ENCODE measurements at places on chromosomes 2 and 18. TPM values are rescaled to one million over a fixed set of nuclear protein-coding genes. Genes with fewer than 3 reads are reported as not detected.
A peak's percentile ranks its signal among the peaks of the same experiment; 100 is the strongest.

- H3K27me3 ChIP-seq: no peaks in the 10 kb centered on the region
- H3K4me3 ChIP-seq: no peak overlapping the region
- no peak overlapping the region for H3K27ac ChIP-seq
- no peaks in the 10 kb centered on the region for H3K36me3 ChIP-seq
- H3K4me1 ChIP-seq: no peaks in the 10 kb centered on the region
Observed at GRCh38 chr2:122135021-122135937, 379.8 kb downstream of the TSN start.

GRCh38 chr2:127516041-127516762 is 10.1 kb downstream of the IWS1 start:
- no peak overlapping the region for H3K4me3 ChIP-seq
- DNase-seq: no peak
- no peak overlapping the region for H3K27ac ChIP-seq
- H3K27me3 ChIP-seq: no peaks in the 10 kb centered on the region
- peaks cover 16% of the 10 kb centered on the region for H3K36me3 ChIP-seq
- peaks cover 23% of the 10 kb centered on the region for H3K4me1 ChIP-seq

DNA sequence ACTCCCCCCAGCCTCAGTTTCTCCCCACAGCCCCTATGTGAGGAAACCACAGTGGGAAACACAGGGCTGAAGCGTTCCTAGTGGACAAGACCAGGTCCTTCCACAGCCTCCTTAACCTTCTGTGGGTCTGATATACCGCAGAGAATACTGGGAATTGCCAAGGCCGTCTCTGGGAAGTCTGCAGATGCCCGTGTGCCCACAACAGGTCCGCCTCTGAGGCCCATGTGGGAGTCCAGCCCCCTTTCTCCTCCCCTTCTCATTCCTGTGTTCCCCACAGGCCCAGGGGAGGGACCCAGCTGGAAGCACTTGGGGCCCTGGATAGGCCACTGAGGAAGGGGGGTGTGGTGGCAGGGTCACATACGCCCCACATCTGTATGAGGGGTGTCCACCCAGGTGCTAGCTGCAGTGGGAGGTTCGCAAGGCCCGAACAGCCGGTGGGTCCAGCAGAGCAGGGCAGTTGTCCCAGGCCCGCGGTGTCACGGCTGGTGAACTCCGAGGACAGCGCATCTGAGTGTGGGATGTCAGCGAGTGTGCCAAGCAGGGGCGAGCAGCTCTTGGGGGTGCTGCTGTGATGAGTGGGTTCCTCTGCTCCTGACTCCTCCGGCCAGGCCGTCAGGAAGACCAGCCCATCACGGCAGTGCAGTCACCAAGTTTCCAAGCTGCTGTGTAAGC is 2.4 kb upstream of the KCNIP3 start:
- peaks cover 7% of the 10 kb centered on the region for H3K4me1 ChIP-seq
- no peak overlapping the region for H3K27ac ChIP-seq
- no peaks in the 10 kb centered on the region for H3K27me3 ChIP-seq
- no peaks in the 10 kb centered on the region for H3K36me3 ChIP-seq
- no peak overlapping the region for H3K4me3 ChIP-seq

GRCh38 chr18:37491526-37491925 is 74.1 kb downstream of the CELF4 start:
- no peak overlapping the region for H3K4me3 ChIP-seq
- H3K27ac ChIP-seq: no peak overlapping the region
- no peaks in the 10 kb centered on the region for H3K36me3 ChIP-seq
- no peaks in the 10 kb centered on the region for H3K27me3 ChIP-seq

DNA sequence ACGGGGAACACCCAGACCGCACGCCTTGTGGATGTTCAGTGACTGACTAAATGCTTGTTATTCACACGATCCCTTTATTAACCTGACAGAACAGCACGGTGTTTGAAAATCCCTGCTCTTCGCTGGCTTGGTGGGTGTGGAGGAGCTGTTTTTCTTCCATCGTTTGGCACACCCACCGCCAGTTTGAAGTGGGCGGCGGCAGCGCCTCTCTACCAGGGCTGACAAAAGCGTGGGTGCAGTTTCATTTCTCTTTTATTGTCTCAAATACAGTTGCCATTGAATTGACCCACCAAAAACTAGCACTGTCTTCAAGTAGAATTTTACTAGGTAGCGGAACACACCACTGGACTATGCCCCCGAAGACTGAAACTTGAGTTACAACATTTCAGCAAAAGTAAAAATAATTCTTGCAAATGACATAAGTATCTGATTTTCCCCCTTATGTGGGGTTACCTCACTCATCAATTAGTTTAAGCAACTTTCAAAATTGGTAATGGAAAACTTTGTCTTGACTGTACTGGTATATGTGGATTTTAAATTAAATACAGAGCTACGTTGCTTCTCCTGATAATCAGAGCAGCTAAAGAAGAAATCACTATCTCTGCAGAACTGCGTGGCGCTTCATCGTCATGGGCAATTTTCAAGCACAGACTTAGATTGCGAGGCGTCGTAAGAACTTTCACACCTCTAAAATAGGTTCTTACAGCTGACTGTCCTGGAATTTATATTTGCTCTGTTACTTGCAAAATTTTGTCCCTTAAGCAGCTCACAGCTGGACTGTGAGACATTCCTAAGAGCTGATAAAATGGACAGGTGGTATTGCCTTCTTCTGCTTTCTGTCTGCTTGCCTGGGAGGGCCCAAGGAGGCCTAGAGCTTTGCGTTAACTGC is 60.9 kb downstream of the LDLRAD4 start:
- no peak for DNase-seq
- H3K36me3 ChIP-seq: no peaks in the 10 kb centered on the region
- no peak overlapping the region for H3K4me3 ChIP-seq
- H3K27me3 ChIP-seq: no peaks in the 10 kb centered on the region
- no peak overlapping the region for H3K27ac ChIP-seq

- no peak overlapping the region for H3K27ac ChIP-seq
- H3K27me3 ChIP-seq: no peaks in the 10 kb centered on the region
- no peaks in the 10 kb centered on the region for H3K36me3 ChIP-seq
Observed at GRCh38 chr18:79374408-79375171, 21.1 kb upstream of the NFATC1 start.

DNA sequence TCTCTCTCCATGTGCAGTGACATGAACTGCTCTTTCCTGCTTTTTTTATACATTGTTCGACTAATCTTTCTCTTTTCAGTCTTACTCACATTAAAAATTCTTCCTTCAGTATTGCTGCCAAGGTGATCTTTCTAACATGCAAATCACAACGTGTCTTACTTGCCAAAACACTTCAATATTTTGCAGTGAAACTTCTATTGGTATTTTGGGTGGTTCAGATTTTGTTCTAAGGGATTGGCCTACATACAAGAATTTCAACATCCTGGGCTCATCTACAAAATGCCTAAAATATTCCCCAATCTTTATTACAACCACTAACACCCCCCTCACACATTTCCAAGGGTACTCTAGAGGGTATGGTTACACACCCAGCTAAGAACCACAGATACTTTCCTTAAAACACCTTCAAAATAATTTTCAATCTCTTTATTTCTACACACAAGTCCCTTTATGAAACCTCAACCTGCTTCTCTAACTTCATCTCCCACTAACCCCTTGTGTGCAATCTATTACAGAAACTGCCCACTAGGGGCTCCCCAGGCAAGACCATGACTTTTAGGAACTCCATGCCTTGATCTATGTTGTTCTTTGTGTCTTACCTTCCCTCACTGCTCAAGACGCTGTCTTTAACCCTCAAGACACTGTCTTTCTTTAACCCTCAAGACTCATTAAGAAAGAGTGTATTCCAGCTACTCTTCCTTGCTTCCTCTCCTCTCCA is 50.9 kb downstream of the COL3A1 start:
- peaks cover 25% of the 10 kb centered on the region for H3K4me1 ChIP-seq
- no peaks in the 10 kb centered on the region for H3K36me3 ChIP-seq
- H3K27me3 ChIP-seq: no peaks in the 10 kb centered on the region
- peak overlapping the region; percentile 46 for H3K27ac ChIP-seq

- no peak overlapping the region for H3K27ac ChIP-seq
- no peaks in the 10 kb centered on the region for H3K36me3 ChIP-seq
- no peaks in the 10 kb centered on the region for H3K4me1 ChIP-seq
- DNase-seq: no peak
Observed at GRCh38 chr2:11075221-11075620, 80.0 kb upstream of the SLC66A3 start.

DNA sequence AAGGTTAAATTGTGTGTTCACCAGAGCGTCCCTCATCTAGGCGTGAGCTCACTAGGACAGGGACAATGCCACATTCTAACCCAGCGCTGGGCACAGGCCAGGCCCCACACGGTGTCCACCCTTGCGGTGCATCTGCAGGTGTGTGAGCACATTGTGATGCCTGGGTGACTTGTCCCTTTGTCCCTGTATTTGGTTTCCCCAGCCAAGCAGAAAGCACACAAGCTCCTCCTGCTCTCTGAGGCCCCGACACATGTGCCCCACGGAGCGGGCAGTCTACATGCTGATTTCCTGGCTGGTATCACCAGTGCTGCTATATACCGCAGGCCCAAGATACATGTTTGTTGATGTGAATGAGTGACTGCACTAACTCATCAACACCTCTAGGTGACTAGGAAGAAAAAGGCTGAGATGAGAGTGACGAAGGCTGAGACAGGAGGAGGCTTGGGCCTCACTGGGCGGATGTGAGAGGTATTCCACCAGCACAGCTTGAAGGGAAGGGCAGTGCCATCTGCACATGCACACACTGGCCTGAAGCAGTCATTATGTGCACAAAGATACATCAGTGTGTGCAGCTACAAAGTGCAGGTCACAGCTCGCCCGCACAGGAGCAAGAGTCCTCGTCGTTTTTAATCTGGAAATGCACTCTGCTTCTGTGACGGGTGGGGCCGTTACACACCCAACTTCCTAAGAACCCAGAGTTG is 205.9 kb downstream of the EIPR1 start:
- no peak overlapping the region for H3K27ac ChIP-seq
- H3K27me3 ChIP-seq: no peaks in the 10 kb centered on the region
- H3K4me3 ChIP-seq: no peak overlapping the region
- H3K4me1 ChIP-seq: peaks cover 9% of the 10 kb centered on the region
- no peak for DNase-seq

DNA sequence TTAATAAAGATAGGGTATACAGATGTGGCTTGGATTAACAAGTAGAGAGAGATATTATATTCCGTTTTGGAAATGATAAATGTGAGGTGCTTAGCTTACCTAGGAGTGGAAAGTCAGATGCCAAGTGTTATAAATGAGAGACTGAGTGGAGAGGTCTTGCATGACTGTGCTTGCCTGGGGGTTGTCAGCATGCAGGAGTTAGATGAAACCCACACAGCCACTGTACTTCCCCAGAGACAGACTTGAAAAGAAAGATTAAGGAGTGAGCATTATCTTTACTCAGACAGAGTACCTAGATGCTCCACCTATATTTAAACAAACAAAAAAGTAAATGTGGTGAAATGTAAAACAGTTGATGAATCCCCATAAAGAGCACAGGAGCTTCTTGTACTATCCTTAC is 482.7 kb downstream of the RIT2 start:
- H3K27ac ChIP-seq: no peak overlapping the region
- no peaks in the 10 kb centered on the region for H3K4me1 ChIP-seq
- H3K4me3 ChIP-seq: no peak overlapping the region
- H3K27me3 ChIP-seq: no peaks in the 10 kb centered on the region
- DNase-seq: no peak

- no peaks in the 10 kb centered on the region for H3K4me1 ChIP-seq
- no peak overlapping the region for H3K4me3 ChIP-seq
- H3K36me3 ChIP-seq: no peaks in the 10 kb centered on the region
- H3K27me3 ChIP-seq: no peaks in the 10 kb centered on the region
- no peak for DNase-seq
Observed at GRCh38 chr2:24410976-24411375, 50.6 kb upstream of the ITSN2 start.

GRCh38 chr2:18046558-18047212 is 168.2 kb downstream of the KCNS3 start:
- no peak for DNase-seq
- H3K4me3 ChIP-seq: no peak overlapping the region
- no peaks in the 10 kb centered on the region for H3K27me3 ChIP-seq
- H3K36me3 ChIP-seq: no peaks in the 10 kb centered on the region
- peaks cover 19% of the 10 kb centered on the region for H3K4me1 ChIP-seq
- no peak overlapping the region for H3K27ac ChIP-seq

DNA sequence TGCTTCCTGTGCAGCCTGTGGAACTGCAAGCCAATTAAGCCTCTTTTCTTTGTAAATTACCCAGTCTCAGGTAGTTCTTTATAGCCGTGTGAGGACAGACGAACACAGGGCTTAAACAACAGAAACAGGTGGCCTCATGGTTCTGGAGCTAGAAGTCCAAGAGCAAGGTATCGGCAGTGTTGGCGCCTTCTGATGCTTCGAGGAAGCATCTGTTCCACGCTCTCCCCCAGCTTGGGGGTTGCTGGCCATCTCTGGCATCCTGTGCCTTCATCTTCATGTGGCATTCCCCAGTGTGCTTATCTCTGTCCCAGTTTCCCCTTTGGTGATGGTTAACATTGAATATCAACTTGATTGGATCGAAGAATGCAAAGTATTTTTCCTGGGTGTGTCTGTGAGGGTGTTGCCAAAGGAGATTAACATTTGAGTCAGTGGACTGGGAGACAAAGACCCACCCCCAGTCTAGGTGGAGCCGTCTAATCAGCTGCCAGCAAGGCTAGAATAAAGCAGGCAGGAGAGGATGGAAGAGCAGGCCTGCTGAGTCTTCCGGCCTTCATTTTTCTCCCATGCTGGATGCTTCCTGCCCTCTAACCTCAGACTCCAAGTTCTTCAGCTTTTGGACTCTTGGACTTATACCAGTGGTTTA is 287.6 kb downstream of the PHLPP1 start:
- no peak for DNase-seq
- H3K4me3 ChIP-seq: no peak overlapping the region
- H3K27me3 ChIP-seq: no peaks in the 10 kb centered on the region
- no peaks in the 10 kb centered on the region for H3K36me3 ChIP-seq
- peaks cover 6% of the 10 kb centered on the region for H3K4me1 ChIP-seq
- no peak overlapping the region for H3K27ac ChIP-seq

DNA sequence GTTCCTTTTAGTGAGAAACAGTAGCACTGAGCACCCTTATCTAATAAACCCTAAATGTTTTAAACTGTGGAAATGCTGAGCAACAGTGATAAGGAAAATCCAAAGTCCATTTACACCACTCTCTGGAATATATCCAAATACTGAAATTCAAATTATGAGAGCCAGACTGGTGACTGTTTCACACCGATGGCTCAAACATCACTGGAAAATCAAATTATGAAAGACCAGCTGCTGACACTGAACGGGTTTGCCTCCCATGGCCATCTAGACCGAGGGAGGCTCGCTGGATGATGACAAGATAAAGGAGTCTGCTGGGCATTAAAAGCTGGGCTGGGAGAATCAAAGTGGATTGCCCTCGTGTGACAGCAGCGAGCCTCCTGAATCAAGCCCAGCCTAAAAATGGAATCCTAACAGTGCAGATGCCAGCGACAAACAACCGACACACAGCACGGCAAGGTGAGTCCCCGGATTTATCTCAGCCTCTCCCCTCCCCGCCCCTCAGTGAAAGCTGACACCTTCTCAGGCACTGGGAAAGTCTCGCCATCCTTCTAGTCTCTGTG is 30.3 kb downstream of the SERPINE2 start:
- no peak overlapping the region for H3K27ac ChIP-seq
- DNase-seq: no peak
- no peak overlapping the region for H3K4me3 ChIP-seq
- H3K4me1 ChIP-seq: no peaks in the 10 kb centered on the region

CHRND gene
- total RNA-seq: not detected

CRYGC gene
- not detected for total RNA-seq

VPS4B gene
- total RNA-seq: 30.7 TPM

Measured in vagina (tissue), 2 donors.